Stimulated activated naive CD8-positive, alpha-beta T cell treated with anti-CD3 and anti-CD28 coated beads, Interleukin-15, Interleukin-2, amounts not matched to agents 100 U/mL and 50 U/mL, for 24 hours (primary cell): ENCODE measurements at places on chromosomes 4 and X.

- DNase-seq: no peak
Observed at GRCh38 chr4:14726441-14726840, 275.8 kb upstream of the CPEB2 start.

DNA sequence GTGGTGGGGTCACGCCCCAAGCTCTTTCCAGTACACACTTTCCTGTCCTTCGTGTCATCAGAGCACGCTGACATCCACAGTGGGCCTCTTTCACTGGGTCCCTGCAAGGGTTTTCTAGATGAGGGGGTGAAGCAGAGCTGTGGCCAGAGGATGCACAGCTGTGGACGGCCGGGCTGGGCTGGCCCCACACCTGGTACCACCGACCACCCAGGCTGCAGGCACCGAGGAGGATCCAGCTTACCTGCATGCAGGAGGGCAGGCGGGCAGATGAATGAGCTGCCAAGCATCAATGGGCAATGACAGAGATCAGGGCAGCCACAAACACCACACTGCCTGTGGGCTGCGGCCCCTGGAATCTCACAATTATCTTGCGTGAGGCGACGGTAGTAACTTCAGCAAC lies 9.5 kb upstream of the GRPEL1 start:
- no peak for DNase-seq

GRCh38 chr4:122873146-122873545 lies 46.5 kb downstream of the FGF2 start:
- DNase-seq: no peak

- peak; percentile 74 for DNase-seq
Observed at GRCh38 chr4:80201252-80202151, 4.2 kb downstream of the PRDM8 start.

GRCh38 chrX:11171956-11172355 lies 60.8 kb downstream of the HCCS start:
- no peak for DNase-seq

DNA sequence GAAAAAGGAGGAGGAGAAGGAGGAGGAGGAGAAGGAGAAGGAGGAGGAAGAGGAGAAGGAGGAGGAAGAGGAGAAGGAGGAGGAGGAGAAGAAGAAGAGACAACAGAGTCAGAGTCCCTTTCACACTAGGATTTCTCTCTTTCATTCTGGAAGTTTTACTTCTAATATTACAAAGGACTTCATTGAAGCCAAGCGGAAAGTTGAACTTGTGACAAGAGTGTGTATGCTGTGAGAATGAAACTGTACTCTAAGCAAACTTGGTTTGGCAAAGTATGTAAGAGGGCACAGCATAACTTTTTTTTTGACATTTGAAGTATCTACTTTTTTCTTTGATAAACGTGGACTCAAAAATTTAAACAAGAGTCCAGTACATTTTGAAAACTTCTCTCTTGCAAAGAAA lies 48.0 kb downstream of the CXCL8 start:
- DNase-seq: no peak

DNA sequence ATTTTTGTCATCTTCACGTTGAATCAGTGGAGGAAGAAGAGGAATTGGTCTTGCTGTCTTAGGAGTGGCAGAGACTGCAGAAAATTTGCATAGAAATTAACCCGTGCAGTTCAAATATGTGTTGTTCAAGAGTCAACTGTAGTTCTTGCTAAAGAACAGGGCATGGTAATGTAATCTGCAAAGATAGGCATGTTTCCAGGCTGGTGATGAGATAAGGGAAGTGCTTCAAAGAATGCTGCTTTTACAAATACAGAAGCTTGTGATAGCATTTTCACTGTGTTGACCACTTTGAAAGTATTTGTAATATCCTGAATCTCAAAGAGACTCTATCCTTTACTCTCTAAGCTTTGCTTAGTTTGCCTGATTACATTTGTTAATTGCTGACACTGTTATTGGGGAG lies 60.1 kb downstream of the PRRG1 start:
- DNase-seq: no peak

DNA sequence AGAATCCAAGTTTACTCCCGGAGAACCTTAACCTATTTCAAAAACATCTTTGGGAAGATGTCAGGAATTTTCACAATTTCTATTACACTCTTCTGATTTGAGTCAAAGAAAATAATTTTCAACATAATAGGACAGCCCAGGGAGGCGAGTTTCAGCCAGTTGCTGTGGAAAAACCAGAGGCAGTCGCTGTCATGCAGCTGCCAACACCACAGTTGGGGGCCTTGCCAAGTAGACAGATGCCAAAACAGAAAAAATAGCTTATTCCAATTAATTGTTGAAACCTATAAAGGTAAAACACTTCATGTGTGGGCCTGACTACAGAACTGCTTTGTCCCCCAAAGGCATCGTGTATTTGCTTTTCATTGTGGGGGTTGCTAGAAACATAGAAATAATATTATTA lies 225.8 kb downstream of the DMD start:
- DNase-seq: no peak

- DNase-seq: no peak
Observed at GRCh38 chr4:162265802-162266201, 102.0 kb upstream of the FSTL5 start.

- DNase-seq: no peak
Observed at GRCh38 chr4:14364953-14365536, 637.2 kb upstream of the CPEB2 start.

DNA sequence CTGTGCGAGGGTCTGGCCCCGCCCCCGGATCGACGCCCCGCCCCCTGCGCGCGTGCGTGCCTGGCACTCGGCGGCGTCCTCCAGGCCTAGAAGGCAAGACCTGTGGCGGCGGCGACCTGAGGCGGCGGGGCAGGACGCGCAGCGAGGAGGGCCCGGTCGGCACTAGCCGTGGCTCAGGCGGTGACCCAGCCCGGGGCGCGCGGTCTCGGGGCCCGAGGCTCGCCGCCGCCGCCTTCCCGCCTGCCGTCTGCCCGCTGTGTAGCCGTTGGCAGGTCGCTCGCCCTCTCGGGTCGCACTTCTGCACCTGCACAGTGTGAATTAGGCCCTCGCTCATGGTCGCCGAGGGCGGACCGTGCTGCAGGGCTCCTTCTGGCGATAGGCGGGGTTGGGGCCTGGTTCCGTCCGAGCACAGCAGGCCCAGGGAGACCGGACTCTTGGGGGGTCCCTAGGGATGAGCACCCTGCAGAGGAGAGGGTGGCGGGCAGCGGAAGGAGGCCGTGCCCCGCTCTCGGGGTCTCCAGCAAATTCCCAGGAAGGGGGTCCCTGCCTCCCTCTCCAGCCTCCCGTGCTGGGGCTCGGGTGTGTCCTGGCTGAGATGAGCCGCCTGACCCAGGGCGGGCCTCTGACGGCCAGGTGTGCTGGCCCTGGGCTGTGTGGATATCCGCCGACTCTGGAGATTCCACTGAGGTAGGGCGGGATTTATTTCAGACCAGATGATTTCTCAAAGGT lies 557 bp upstream of the FAM53A start:
- peak; percentile 99 for DNase-seq

DNA sequence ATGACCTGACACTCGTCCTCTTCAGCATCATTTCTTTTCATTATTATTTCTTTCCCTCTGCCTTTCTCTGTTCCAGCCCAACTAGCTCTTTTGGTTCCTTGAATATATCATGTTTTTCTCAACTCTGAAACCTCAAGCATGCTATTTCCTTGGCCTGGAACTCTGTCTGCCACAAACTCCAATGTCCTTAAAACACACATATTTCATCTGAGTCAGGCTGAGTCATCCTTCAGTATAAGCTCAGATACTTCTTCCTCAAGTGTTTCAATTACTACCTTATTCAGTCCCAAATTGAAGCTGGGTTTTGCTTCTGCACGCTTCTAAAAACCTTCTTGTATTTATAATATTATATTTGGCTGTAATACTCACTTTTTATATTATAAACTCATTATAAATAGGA lies 424.2 kb downstream of the PDGFC start:
- no peak for DNase-seq

DNA sequence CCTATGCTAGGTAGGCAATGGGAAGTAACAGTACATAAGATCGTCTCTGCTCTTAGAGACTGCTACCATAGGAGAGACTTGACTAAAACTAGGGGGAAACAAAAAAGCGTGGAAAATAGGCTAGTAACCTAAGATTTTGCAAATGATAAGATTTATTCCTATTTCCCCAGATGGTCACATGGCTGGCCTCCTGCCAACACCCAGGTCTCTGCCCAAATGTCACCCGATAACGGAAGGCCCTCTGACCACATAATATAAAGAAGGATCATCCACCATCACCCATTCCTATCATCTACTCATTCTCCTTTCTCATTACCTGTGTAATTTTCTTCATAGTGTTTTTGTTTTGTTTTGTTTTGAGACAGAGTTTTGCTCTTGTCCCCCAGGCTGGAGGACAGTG lies 4.7 kb downstream of the LAMP2 start:
- no peak for DNase-seq

DNA sequence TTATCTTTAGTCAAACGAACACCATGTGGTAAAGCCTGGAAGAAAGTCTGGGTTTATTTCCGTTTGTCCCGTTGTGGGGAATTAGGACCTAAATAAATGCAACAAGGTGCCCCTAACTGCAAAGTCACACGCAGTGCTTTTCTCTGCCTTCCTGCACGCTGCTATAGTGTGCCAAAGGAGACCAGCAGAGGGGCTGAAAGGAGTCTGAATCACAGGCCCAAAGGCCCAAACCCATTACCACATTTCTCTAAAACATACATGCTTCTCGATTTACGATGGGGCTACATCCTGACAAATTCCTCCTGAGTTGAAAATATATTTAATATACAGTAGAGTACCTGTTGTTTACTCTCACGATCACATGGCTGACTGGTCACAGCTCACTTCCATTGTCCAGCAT lies 4.5 kb downstream of the VEGFC start:
- no peak for DNase-seq

DNA sequence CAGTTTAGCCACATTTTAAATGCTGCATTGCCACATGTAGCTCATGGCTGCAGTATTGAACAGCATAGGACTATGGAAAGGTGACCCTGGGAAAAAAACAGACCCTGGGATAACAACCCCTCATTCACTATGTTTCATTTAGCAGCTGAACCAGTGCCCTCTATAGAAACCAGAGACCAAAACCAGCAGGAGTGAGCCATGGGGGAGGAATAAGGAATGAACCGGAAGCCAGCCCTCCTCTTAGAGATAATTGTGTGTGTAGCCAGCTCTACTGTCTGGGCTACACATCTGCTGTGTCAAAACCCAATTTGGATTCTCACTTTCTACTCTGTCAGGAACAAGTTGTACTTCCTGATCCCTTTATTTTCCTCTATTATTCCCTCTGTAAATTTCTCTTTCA lies 158.5 kb upstream of the S100G start:
- no peak for DNase-seq

DNA sequence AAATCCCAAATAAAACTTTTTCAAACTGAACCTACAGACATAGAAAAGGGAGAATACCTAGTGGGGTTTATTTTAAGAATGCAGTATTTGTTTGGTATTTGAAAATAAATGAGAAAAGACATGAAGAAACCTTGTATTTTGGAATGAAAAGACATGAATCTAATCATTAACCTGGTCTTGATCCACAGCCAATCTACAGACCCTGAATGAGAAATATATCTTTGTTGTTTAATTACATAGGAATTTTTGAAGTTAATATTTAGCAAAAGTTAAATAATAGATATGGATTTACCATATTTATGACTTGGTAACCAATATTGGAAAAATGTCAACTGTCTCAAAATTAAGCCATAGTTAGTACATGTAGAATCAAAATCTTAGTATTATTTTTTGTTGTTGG lies 76.8 kb downstream of the MAGEA10 start:
- DNase-seq: no peak

- DNase-seq: no peak
Observed at GRCh38 chr4:168744021-168744420, 247.2 kb downstream of the PALLD start.

GRCh38 chrX:138769918-138770317 lies 58.4 kb upstream of the FGF13 start:
- no peak for DNase-seq

- DNase-seq: no peak
Observed at GRCh38 chrX:85159644-85160043, 83.9 kb downstream of the SATL1 start.
